Aorta (tissue), 5 donors: ENCODE measurements at places on chromosomes 3 and 15.

DNA sequence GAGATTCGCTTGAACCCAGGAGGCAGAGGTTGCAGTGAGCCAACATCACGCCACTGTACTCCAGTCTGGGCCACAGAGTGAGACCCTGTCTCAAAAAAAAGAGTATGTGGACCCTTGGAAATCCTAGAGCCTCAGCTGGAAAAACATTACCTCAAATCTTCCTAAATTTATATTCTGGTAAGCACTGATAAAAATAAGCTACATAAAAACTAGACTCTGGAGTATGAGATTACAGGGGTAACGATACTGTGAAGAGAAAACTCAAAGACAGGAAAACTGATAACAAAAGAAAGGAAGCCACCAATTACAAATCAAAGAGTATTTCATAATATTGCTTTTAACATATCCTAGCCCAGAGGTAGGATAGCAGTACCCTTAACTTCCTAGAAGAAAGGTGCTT, 30.3 kb downstream of the SETD2 start:
- peaks cover 3% of the 10 kb centered on the region for H3K4me1 ChIP-seq
- no peaks in the 10 kb centered on the region for H3K36me3 ChIP-seq
- no peak for DNase-seq
- no peak overlapping the region for H3K27ac ChIP-seq

DNA sequence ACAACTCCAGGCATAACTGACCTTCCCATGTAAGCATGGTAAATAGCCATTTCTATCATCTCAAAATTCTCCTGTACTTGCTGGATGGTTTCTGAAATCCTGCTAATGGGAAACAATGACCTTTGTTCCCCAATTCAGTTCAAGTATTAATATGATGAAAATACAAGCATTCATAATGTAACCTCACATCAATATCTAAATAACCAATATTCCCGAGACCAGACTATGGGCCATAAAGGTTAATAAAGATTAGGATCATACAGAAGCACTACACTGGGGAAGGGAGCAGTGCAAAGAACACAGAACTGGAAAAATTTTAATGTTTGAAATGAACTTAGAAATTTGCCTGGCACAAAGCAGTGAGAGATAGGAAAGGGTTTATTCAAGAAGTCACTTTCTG, 151.3 kb upstream of the SETMAR start:
- H3K27me3 ChIP-seq, result no peaks in the 10 kb centered on the region
- no peak overlapping the region for H3K27ac ChIP-seq
- H3K4me1 ChIP-seq, result no peaks in the 10 kb centered on the region
- no peak overlapping the region for H3K4me3 ChIP-seq
- DNase-seq, result no peak
- H3K36me3 ChIP-seq, result no peaks in the 10 kb centered on the region

DNA sequence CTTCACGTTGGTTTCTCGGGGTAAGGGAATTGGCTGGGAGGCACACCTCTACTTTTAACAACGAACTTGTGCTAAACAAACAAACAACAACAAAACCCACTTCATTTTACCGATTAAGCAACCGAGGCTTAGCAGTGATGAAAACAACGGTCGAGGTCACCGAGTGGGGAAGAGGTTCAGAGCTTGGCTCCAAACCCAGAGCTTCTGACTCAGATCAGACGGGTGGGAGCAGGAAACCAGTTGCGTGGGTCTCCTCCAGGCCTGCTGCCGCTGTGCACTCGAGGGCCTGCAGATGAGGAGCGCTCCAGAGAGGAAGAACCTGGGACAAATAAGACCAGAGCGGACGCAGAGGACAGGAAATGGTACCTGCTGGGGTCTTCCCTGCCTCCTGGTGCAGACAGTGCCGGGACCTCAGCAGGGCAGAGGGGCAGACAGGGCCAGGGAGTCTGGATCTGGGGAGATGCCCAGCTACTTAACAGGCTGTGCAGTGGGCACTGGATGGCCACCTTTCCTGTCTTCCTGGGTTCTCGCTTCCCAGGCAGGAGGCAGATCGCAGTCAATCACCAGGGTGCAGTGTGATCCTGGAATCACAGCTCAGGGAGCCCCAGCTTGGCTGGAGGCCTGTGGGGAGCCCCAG, 99.0 kb upstream of the MEF2A start:
- no peak overlapping the region for H3K27ac ChIP-seq
- H3K36me3 ChIP-seq, result no peaks in the 10 kb centered on the region
- no peak overlapping the region for H3K4me3 ChIP-seq
- H3K4me1 ChIP-seq, result no peaks in the 10 kb centered on the region
- no peak for DNase-seq

GRCh38 chr3:126473292-126474168, 2.2 kb downstream of the ZXDC start:
- H3K4me1 ChIP-seq, result no peaks in the 10 kb centered on the region
- no peak for DNase-seq
- H3K36me3 ChIP-seq, result peaks cover 5% of the 10 kb centered on the region

- H3K4me1 ChIP-seq, result no peaks in the 10 kb centered on the region
- H3K36me3 ChIP-seq, result no peaks in the 10 kb centered on the region
- H3K27ac ChIP-seq, result no peak overlapping the region
- H3K4me3 ChIP-seq, result peak overlapping the region; percentile 90
- H3K27me3 ChIP-seq, result no peaks in the 10 kb centered on the region
- no peak for DNase-seq
Measured at GRCh38 chr15:40471808-40472150, 995 bp downstream of the CHST14 start.

- H3K27ac ChIP-seq, result no peak overlapping the region
- no peaks in the 10 kb centered on the region for H3K4me1 ChIP-seq
- H3K4me3 ChIP-seq, result no peak overlapping the region
- no peak for DNase-seq
Measured at GRCh38 chr3:20846832-20847231, 660.8 kb upstream of the SGO1 start.

GRCh38 chr15:57537072-57537471, 54.6 kb upstream of the MYZAP start:
- H3K4me3 ChIP-seq, result no peak overlapping the region
- peaks cover 1% of the 10 kb centered on the region for H3K4me1 ChIP-seq
- DNase-seq, result peak; percentile 90
- H3K36me3 ChIP-seq, result no peaks in the 10 kb centered on the region

DNA sequence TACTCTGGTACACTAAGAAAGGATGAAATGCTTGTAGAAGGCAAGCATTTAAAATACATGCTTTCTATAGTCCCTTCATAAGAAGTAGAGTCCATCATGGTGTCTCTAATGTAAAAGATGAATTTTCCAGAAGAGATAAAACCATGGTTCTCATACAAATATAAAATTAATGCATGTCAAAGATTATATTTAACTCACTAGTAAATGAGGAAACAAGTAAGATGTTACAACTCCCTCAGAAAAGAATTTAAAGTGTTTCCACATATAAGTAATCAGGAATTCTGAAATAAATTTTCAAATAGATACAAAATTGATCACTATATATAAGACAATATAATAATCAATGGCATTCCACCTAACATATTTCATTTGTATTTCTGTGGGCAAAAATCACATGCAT, 570.3 kb upstream of the CCDC54 start:
- no peaks in the 10 kb centered on the region for H3K36me3 ChIP-seq
- DNase-seq, result no peak
- H3K4me3 ChIP-seq, result no peak overlapping the region
- H3K4me1 ChIP-seq, result peaks cover 4% of the 10 kb centered on the region

- peak overlapping the region; percentile 67 for H3K4me3 ChIP-seq
- no peaks in the 10 kb centered on the region for H3K36me3 ChIP-seq
- DNase-seq, result no peak
- no peaks in the 10 kb centered on the region for H3K4me1 ChIP-seq
- no peak overlapping the region for H3K27ac ChIP-seq
Measured at GRCh38 chr3:113210604-113211329, 590 bp upstream of the BOC start.

DNA sequence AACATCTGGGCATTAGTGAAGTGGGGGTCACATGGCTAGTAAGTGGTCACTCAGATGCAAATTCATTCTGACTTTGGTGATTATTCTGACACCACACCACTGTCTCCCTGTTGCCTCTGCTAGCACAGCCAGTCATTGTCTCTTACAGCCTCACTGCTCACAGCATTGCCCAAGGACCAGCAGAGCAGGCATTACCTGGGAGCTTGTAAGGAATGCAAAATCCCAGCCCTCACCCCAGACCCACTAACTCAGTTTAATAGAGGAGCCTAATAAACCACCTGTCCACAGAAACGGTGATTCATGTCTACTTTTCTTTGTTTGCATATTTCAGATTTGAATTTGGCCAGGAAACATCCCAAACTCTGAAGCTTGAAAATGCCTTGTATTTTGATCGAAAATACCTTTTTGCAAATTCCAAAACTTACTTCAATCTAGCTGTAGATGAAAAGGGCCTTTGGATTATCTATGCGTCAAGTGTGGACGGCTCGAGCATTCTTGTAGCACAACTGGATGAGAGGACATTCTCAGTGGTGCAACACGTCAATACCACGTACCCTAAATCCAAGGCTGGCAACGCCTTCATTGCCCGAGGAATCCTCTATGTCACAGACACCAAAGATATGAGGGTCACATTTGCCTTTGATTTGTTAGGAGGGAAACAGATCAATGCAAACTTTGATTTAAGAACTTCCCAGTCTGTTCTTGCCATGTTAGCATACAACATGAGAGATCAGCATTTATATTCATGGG, 62.7 kb downstream of the GLDN start:
- H3K36me3 ChIP-seq, result peaks cover 2% of the 10 kb centered on the region
- no peak overlapping the region for H3K27ac ChIP-seq
- DNase-seq, result no peak
- H3K4me3 ChIP-seq, result no peak overlapping the region

GRCh38 chr3:20511863-20512505, 326.0 kb upstream of the SGO1 start:
- no peak overlapping the region for H3K27ac ChIP-seq
- H3K27me3 ChIP-seq, result no peaks in the 10 kb centered on the region

- peaks cover 9% of the 10 kb centered on the region for H3K36me3 ChIP-seq
- no peaks in the 10 kb centered on the region for H3K27me3 ChIP-seq
- peak overlapping the region; percentile 76 for H3K27ac ChIP-seq
- no peak overlapping the region for H3K4me3 ChIP-seq
- no peak for DNase-seq
- no peaks in the 10 kb centered on the region for H3K4me1 ChIP-seq
Measured at GRCh38 chr3:124459678-124460077, 270.6 kb upstream of the UMPS start.

GRCh38 chr3:168977716-168978374, 685.7 kb downstream of the MECOM start:
- no peak overlapping the region for H3K4me3 ChIP-seq
- no peak overlapping the region for H3K27ac ChIP-seq
- H3K4me1 ChIP-seq, result peaks cover 1% of the 10 kb centered on the region
- no peaks in the 10 kb centered on the region for H3K27me3 ChIP-seq
- H3K36me3 ChIP-seq, result no peaks in the 10 kb centered on the region

DNA sequence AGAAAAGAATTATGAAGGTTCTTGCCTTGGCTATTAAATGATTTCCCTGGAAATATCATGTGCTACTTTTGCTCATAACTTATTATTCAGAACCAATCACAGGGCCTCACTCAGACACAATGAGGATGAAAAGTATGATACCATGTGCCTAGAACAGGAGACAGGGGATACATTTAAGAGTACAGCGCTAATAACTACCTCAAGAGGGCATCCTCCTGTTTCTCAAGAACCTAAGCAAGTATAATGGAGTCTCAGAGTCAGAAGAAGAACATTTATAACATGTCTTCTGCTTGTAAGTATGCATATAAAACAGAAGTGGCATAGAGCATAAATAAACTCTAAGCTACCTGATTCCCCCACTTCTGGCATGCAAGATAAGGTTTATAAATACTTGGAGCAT, 125.4 kb upstream of the MME start:
- no peaks in the 10 kb centered on the region for H3K27me3 ChIP-seq
- no peaks in the 10 kb centered on the region for H3K36me3 ChIP-seq
- no peaks in the 10 kb centered on the region for H3K4me1 ChIP-seq

GRCh38 chr3:18440066-18440722, 15.1 kb upstream of the SATB1 start:
- H3K36me3 ChIP-seq, result no peaks in the 10 kb centered on the region
- no peak overlapping the region for H3K4me3 ChIP-seq
- DNase-seq, result no peak
- H3K27me3 ChIP-seq, result no peaks in the 10 kb centered on the region
- no peaks in the 10 kb centered on the region for H3K4me1 ChIP-seq

DNA sequence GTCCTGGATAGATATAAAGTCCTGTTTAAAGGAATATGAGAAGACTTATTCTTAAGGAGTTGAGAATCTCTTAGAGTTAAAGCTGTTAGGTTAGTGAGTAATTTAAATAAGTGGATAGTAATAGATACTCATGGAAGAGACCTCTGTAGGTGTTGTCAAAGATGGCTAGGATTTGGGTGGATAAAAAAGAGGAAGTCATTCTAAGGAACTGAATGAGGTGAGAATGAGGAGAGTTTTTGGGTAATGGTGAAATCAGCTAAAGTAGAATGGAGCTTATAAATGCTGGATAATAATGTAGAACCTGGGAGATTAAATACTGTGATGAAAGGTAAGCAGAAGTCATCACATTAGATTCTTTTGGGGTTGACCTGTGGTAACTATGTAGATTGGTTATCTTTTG, 8.1 kb downstream of the ARIH1 start:
- DNase-seq, result no peak
- H3K27me3 ChIP-seq, result no peaks in the 10 kb centered on the region
- H3K27ac ChIP-seq, result no peak overlapping the region
- no peaks in the 10 kb centered on the region for H3K4me1 ChIP-seq

- H3K4me1 ChIP-seq, result no peaks in the 10 kb centered on the region
- H3K27me3 ChIP-seq, result no peaks in the 10 kb centered on the region
- no peak overlapping the region for H3K27ac ChIP-seq
- DNase-seq, result no peak
- H3K36me3 ChIP-seq, result no peaks in the 10 kb centered on the region
Measured at GRCh38 chr3:74426571-74426970, 187.9 kb downstream of the CNTN3 start.

GRCh38 chr15:79943820-79944219, 27.2 kb downstream of the BCL2A1 start:
- no peak for DNase-seq
- H3K4me1 ChIP-seq, result no peaks in the 10 kb centered on the region
- no peaks in the 10 kb centered on the region for H3K27me3 ChIP-seq
- no peak overlapping the region for H3K27ac ChIP-seq
- no peak overlapping the region for H3K4me3 ChIP-seq

DNA sequence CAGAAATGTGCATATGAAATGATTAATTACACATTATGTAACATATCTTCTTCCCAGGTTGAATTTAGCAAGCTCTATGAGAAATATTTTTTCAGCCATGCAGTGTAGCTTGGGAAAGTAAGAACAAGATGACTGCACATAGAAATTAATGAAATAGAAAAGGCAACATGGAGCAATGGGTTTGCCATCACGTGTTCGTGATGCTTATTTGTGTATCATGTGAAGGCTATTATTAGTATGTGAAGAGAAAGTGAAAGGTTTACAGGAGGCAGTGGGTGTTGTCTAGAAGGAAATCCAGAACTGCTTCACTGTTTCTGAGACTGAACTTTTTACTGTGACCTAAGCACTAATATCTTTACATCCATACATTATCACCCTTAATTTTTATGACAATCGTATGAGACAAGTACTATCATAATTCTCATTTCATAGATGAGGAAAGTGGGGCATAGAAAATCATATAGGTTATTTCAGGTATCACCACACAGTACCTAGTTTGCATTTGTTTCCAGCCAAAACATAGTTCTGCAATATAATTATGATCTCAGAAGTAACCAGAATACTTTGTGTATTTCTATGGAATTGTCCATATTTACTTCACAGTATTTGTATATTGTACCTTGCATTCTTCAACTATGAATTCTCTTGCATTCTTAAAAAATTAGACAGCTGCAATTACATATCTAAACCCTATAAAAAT, 14.9 kb downstream of the SERPINI1 start:
- no peaks in the 10 kb centered on the region for H3K27me3 ChIP-seq
- H3K4me3 ChIP-seq, result no peak overlapping the region
- no peak overlapping the region for H3K27ac ChIP-seq
- no peaks in the 10 kb centered on the region for H3K4me1 ChIP-seq
- H3K36me3 ChIP-seq, result no peaks in the 10 kb centered on the region

GRCh38 chr3:188170461-188171459, 16.8 kb downstream of the LPP start:
- no peak for DNase-seq
- no peaks in the 10 kb centered on the region for H3K27me3 ChIP-seq
- no peak overlapping the region for H3K4me3 ChIP-seq
- no peaks in the 10 kb centered on the region for H3K36me3 ChIP-seq
- peaks cover 9% of the 10 kb centered on the region for H3K4me1 ChIP-seq
